Stimulated activated CD4-positive, alpha-beta T cell treated with anti-CD3 and anti-CD28 coated beads, Interleukin-2, amount 100 ng/mL, for 4 hours (primary cell): ENCODE measurements at places on chromosomes 6 and 20.

DNA sequence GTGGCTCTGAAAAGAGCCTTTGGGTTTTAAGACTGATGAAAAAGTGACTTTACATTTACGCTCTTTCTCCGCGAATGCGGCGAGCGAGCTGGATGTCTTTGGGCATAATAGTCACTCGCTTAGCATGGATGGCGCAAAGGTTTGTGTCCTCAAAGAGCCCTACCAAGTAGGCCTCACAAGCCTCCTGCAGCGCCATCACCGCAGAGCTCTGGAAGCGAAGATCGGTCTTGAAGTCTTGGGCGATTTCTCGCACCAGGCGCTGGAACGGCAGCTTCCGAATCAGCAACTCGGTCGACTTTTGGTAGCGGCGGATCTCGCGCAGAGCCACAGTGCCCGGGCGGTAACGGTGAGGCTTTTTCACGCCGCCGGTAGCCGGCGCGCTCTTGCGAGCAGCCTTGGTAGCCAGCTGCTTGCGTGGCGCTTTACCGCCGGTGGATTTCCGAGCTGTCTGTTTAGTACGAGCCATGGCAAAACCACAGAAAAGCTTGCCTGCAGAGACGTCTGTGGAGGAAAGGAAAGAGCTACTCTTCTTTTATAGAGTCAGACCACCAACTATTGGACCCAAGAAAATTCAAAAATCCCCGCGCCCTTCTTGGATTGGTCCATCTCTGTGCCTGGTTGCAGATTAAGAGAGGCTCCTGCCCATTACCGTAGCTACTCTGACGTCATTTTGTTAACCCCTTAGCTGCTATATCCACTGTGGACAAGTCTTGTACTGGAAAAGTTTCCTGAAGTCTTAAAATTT, 55.5 kb upstream of the HFE start:
- peak; percentile 70 for DNase-seq

DNA sequence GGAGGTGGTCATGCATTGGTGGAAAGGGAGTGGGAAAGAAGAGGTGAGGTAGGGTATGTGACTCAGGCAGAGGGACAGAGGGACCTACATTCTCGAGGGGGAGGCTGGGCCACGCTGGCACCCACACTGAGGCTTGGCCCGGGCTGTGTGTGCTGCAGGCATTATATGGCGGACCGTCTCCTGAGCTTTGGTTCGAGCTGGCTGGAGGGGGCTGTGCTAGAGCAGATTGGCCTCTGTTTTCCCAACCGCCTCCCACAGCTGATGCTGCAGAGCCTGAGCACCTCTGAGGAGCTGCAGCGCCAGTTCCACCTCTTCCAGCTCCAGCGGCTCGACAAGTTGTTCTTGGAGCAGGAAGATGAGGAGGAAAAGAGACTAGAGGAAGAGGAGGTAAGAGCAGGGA, 23.4 kb downstream of the DNPH1 start:
- DNase-seq = no peak

DNA sequence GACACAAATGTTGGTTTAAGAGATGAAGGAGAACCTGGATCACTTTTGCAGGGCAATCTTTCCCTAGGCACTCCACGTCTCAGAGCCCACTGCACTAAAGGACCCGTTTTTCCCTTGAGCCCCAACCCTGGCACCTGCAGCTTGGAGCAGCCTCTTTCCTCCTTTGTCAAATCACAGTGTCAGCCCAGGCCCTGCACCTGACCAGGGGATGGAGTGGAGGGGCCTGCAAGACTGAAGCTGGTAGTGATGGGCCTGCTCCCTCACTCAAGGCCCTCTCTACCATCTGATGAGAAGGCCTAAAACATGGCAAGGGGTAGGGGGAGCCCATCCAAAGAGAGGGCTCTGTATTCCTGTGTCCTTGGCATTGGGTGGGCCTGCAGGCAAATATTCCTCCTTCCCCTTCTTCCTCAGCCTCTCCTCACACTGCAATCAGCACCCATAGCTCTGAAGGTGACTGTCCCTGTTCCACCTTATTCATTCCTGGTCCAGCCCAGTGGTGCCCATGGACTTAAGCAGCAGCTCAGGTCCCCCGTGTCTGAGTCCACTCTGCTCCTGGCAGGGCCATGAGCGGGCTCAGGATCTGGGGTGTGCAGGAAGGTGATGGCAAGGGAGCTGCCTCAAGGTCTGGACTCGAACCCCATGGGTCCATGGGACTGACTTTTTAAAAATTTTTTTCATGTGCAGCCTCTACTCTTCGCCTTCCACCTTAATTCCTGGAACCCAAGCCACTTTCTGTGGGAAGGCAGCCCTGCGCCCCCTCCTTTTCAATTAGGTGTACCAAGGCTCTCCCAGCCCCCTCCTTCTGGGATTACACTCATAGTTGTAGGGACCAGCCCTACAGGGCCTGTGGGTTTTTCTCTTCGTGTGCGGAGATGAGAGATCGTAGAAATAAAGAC, 6.7 kb downstream of the RAET1G start:
- DNase-seq = no peak

DNA sequence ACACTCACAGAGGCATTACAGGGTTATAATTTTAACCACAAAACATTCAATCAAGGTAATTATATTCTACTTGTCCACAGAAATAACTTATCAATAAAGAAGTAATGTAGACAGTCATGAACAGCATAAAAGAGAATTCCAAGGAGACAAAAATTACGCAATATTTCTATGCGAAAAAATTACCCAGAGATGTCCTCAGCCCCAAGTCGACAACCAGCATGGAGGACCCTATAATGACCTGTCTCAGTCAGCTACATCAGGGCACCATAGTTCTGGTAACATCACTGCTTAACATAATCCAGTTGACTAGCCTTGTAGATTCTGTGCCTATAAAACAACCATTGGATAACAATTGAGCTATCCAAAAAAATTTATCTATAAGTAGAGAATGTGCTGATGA, 579.8 kb downstream of the PRKN start:
- no peak for DNase-seq

DNA sequence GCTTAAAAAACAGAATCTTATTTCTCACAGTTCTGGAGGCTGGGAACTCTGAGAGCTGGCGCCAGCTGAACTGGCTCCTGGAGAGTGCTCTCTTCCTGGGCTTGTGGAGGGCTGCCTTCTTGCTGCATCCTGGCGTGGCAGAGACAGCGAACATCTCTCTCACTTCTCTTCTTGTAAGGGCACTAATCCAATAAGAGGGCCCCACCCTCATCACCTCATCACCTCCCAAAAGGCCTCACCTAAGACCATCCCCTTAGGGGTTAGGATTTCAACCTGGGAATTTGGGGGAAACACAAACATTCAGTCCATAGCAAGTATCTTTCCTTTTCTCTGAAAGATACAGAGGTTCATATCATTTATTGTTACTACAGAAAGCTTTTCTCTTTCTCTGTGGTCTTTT, 23.9 kb downstream of the PNLDC1 start:
- DNase-seq = no peak

DNA sequence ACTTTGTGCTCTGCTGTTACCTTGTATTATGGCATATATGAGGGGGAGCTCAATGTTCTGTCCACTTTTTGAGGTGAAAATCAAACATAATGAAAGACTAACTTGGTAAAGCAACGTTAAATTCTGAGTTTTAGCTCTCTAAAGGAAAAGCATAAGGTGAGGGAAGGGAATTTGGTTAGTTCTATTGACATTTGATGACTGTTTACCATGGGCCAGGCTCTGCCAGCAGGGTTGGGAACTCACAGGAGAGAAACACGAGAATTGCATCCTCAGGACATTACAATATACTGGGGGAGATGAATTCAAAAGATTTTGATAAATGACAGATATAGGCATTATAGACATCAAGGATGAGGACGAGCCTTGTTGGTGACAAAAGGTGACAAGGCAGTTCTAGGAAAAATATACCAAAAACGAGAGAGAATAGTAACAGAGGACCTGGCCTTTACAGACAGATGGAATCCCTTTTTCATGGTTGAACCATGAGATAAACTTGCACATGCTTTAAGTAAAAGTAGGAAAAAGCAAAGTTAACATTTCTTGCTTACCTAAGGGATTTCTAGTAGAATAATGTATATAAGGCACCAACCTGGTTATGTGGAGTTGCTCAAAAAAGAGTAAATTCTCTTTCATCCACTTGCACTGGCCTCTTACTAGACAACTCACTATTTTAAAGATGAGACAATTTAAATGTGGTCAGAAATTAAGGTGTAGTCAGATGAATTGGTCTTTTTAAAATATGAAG, 191.4 kb downstream of the NKAIN2 start:
- DNase-seq = no peak

- no peak for DNase-seq
Observed at GRCh38 chr6:162618448-162619002, 109.0 kb downstream of the PRKN start.

GRCh38 chr20:53876470-53876869, 193.9 kb downstream of the BCAS1 start:
- DNase-seq = no peak

- no peak for DNase-seq
Observed at GRCh38 chr6:16254535-16254934, 16.1 kb downstream of the GMPR start.
